ENCODE measurements at places on chromosomes 2 and 18. TPM values are rescaled to one million over a fixed set of nuclear protein-coding genes. Genes with fewer than 3 reads are reported as not detected.

The MARCO gene
- 0.55 TPM for total RNA-seq

The CARF gene
- total RNA-seq: 24.2 TPM

The USP37 gene
- 81.4 TPM for total RNA-seq

DNA sequence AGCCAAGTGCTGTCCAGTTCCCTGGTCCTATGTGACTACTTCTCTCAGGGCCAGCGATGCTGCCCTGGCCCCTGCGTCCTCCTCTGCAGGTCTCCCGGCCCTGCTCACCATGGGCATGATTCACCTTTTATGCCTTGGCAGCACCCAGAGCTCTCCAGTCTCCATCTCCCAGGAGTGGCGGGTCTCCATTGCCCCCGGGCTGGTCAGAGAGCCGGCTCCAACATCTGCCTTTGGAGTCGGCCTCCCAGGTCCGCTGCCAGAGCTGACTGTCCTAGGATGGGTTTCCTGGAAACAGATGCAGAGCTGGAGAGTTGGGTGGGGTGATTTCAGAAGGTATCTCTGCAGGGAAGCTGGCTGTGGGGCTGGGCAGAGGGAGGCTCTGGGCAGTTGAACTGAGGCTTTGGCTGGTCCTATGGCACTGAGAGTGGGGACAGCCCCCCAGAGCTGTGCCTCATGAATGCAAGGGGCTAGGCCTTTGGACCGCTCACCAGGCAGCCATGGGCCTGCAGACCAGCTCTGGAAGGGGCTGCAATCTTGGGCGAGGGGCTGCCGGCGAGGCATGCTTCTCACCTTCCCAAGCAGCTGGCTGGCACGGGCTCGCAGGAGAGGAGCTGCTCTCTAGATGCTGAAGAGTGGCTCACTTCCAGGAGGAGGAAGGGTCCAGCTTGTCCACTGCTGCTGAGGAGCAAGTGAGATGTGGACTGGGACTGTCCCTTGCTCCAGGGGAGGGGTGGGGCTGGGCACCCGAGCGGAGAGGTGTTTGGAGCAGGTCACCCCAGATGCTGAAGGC is 59.8 kb upstream of the HS6ST1 start:
- H3K4me1 ChIP-seq: peaks cover 52% of the 10 kb centered on the region
- no peaks in the 10 kb centered on the region for H3K36me3 ChIP-seq
- H3K4me3 ChIP-seq: no peak overlapping the region

DNA sequence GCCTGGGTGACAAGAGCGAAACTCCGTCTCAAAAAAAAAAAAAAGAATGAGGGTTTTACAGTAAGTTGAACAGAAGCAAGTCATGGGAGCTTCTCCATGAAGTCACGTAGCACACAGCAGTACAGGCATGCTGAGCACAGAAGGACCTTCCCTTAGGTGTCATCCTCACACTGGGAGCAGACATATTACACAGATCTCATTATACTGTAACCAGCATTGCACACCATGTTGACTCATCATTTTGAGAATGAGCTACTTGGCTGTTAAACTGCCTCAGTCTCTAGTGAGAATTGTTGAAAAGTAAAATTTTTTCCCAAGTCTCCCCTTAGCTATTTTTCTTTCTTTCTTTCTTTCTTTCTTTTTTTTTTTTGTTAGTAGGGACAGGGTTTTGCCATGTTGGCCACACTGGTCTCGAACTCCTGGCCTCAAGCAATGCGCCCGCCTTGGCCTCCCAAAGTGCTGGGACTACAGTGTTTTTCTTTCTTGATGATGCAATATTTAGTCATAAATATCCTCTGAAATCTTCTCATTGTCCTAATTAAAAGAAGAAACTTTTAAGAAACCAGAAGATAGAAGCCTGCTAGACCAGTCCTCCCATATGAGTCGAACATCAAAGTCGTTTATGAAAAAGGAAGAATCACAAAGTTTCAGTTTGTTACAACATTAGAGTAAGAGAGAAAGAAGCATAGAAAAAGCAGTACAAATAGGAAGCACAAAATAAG is 37.9 kb upstream of the PPP1CB start:
- no peak overlapping the region for H3K4me3 ChIP-seq
- no peaks in the 10 kb centered on the region for H3K4me1 ChIP-seq

GRCh38 chr2:233051241-233052149 is 8.6 kb upstream of the INPP5D start:
- DNase-seq: no peak
- H3K4me3 ChIP-seq: no peak overlapping the region
- no peaks in the 10 kb centered on the region for H3K27me3 ChIP-seq
- no peak overlapping the region for H3K27ac ChIP-seq
- no peaks in the 10 kb centered on the region for H3K4me1 ChIP-seq

DNA sequence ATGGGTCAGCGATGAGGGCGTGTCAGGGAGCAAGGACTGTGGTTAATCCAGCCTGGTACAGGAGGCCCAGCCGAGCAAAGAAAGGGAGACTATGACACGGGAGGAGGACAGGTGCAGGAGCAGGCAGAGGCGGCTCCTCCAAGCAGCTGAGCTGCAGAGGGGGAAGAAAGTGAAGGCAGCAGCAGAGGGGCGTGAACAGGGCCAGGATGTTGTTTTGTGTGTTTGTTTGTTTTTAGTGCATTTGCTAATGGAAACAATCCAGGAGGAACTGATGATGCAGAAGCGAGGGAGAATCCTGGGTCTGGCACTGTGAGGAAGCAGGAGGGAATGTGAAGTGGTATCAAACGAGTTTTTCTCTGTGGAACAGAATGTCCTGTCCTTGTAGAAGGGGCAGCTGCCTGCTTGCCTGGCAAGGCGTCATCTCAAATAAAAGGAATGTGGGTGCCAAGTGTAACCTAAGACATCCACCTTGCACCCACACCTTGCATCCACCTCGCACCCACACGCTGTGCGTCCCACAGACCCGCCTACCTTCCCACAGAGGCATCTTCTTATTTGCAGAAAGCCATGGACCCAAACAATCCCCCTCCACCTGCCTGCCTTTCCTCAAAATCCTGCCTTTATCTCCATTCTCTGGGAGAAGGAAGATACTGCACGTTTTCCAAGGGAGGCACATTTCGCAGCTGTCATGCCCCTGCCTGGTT is 134.8 kb downstream of the SH3BP4 start:
- peaks cover 12% of the 10 kb centered on the region for H3K4me1 ChIP-seq
- no peaks in the 10 kb centered on the region for H3K27me3 ChIP-seq
- H3K27ac ChIP-seq: no peak overlapping the region

- no peaks in the 10 kb centered on the region for H3K4me1 ChIP-seq
- DNase-seq: no peak
- no peaks in the 10 kb centered on the region for H3K36me3 ChIP-seq
- H3K27me3 ChIP-seq: no peaks in the 10 kb centered on the region
- no peak overlapping the region for H3K4me3 ChIP-seq
- no peak overlapping the region for H3K27ac ChIP-seq
Observed at GRCh38 chr2:173151671-173152401, 76.2 kb downstream of the MAP3K20 start.
